Ascending aorta (tissue), 2 donors: ENCODE measurements at places on chromosomes 3 and 15. TPM values are rescaled to one million over a fixed set of nuclear protein-coding genes. Genes with fewer than 3 reads are reported as not detected.

Gene GPR15
- not detected for total RNA-seq

- H3K27ac ChIP-seq = no peak overlapping the region
- H3K4me1 ChIP-seq = no peaks in the 10 kb centered on the region
- no peak for DNase-seq
- H3K27me3 ChIP-seq = no peaks in the 10 kb centered on the region
- no peak overlapping the region for H3K4me3 ChIP-seq
- H3K36me3 ChIP-seq = no peaks in the 10 kb centered on the region
These were observed 118.5 kb upstream of the SAMMSON start for GRCh38 chr3:69881051-69881450.

- H3K36me3 ChIP-seq = no peaks in the 10 kb centered on the region
- no peaks in the 10 kb centered on the region for H3K4me1 ChIP-seq
- no peak for DNase-seq
- H3K27me3 ChIP-seq = no peaks in the 10 kb centered on the region
- H3K4me3 ChIP-seq = no peak overlapping the region
These were observed 427.0 kb upstream of the RARB start for GRCh38 chr3:25000971-25001591.

Gene TAGLN3
- total RNA-seq = not detected

DNA sequence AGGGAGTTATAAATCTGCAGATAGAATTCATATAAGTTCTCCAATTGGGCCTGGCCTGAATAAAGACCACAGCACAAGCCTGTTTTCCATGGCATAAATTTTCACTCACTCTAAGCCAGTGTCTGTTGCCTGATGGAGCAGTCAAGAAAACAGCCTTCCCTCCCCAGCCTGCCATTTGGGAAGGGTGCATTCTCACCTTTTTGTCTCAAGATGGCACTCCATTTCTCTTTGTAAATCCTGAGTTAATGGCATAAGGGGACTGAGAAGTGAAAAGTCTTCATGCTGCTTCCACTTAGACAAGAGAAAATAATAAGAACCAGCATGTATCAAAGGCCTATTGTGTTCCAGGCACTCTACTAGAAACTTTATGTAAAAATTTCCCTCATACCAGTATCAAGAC is 115.6 kb upstream of the MANF start:
- no peaks in the 10 kb centered on the region for H3K4me1 ChIP-seq
- no peak for DNase-seq
- H3K27ac ChIP-seq = no peak overlapping the region

GRCh38 chr3:182704926-182705325 is 88.4 kb upstream of the ATP11B start:
- H3K4me1 ChIP-seq = no peaks in the 10 kb centered on the region
- H3K27ac ChIP-seq = no peak overlapping the region
- H3K4me3 ChIP-seq = no peak overlapping the region
- no peak for DNase-seq

GRCh38 chr3:183252973-183253527 is at the start of gene B3GNT5:
TSS of gene B3GNT5 (plus strand) at chr3:183253253. CDS start at chr3:183269799, 16,546 bp downstream.
- peak within 1 kb of the TSS; percentile 96 for H3K4me3 ChIP-seq
- peak within 1 kb of the TSS; percentile 77 for H3K27ac ChIP-seq
- H3K27me3 ChIP-seq = no peaks in the 10 kb centered on the region
- no peak for DNase-seq
